ENCODE measurements at places on chromosomes 4 and X.

GRCh38 chr4:184383497-184384055, 90.8 kb downstream of the IRF2 start:
- peak; percentile 47 for DNase-seq

DNA sequence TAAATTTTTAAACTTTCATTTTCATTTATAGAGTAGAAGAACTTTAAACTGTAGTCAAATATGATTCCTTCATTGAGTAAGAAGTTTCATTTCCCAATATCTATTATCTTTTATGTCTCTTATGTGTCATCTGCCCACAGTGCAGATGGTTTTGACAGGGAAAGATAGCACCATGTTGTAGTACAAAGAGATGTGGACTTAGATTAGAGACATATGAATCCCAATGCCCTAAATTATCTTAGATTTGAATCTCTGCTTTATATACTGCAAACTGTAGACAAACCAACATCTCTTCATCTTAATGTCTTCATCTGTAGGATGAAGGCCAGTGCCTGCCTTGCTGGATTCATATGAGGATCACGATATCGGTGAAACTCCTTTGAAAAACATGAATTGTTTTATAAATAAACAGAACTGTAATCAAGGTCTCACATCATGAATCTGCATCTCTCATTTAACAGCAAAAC, 217.5 kb downstream of the BANK1 start:
- no peak for DNase-seq

- no peak for DNase-seq
Observed at GRCh38 chr4:1833307-1834046, 22.5 kb downstream of the LETM1 start.

DNA sequence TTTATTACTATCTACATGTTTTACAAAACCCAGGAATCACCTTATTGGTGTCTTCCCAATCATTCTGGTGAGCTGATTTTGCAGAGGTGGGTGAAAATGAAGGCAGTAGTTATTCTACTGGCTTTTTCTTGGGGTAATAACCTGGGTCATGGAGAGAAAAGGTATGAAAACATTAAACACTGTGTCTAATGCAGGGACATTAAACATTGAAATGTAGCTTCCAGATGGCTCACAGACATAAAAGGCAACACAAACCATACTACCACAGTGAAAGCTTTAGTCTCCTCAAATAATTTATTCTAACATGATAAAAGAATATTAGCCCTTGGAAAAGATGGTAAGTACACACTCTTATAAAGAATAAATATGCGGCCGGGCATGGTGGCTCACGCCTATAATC, 8.0 kb downstream of the SETD7 start:
- no peak for DNase-seq

All from Right ventricle myocardium superior (tissue), 1 donor.